ENCODE measurements at places on chromosomes 7 and 10.

- DNase-seq: no peak
These were observed 12.2 kb downstream of the CCDC6 start for GRCh38 chr10:59894114-59894513.

- DNase-seq: no peak
These were observed 8.9 kb upstream of the LYZL1 start for GRCh38 chr10:29279779-29280487.

- no peak for DNase-seq
These were observed 1366.5 kb upstream of the LRRTM3 start for GRCh38 chr10:65559369-65559768.

DNA sequence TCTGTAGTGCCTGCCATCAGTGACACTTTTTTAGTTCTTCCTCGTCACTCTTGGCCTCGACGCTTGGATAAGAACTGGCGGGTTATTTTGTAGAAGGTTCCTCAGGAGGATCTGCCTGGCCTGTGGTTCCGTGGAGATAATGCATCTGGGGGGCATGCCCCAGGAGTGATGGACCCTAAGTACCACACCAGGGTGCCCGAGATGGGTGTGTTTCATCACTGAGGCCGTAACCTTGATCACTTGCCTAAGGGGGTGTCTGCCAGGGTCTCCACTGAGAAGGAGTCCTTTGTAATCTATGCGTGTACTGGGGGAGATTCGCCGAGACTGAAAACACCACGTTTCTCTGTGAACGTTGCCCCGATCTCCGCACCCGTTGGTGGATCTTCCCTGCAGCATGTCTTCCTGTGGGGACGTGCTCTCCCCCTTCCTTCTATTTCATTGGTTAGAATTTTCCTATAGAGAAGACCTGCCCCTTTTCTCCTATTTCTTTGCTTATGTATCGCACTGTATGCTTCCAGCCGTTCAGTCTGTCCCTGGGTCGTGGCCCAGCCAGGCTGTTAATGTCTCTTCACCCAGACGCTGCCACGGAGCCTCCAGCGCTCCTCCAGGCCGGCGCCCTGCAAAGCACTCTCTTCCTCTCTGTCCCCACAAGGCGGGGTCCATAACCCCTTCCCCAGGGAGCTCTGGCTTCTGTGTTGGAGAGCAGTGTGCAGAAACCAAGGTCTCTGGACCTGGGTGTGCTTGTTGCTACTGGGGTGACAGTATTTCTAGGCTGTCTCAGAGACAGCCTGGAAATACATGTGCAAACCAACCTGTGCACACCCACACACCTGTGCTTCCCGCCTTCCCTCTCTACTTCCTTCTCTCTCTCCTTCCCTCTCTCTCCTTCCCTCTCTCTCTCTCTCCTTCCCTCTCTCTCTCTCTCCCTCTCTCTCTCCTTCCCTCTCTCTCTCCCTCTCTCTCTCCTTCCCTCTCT, 14.4 kb upstream of the DPYSL4 start:
- no peak for DNase-seq

DNA sequence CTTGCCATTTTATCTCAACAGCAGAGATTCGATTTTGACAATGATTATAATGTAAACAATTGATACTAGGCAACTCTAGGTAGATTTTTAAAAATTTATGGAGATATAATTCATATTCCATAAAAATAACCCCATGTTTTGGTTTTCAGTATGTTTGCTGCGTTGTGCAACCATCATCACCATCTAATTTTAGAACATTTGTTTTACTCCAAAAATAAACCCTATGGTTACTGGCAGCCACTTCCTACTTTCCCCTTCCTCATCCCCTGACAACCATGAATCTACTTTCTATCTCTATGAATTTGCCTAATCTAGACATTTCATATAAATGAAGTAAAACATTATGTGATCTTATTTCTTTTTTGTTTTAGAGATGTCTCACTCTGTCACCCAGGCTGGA, 401.9 kb downstream of the THSD7A start:
- DNase-seq: no peak

GRCh38 chr7:30437823-30438574, 40.6 kb downstream of the NOD1 start:
- no peak for DNase-seq

DNA sequence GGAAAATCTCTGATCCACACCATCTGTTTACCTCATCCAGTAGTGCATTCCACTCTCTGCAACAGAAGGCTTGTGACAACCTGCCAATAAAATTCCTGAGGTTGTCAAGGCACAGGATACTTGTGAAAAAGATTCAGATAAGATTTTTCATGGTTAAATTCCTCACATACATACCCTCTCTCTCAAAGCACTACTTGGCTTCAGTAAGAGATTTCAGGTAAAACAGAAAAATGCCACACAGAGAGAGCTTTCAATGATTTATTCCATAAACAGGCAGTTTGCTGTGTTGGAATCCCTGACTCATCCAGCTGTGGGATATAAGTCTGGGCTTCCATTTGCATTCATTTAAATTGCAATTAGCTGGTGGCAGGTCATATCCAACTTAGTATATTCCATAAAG, 99.7 kb upstream of the CAV2 start:
- no peak for DNase-seq

DNA sequence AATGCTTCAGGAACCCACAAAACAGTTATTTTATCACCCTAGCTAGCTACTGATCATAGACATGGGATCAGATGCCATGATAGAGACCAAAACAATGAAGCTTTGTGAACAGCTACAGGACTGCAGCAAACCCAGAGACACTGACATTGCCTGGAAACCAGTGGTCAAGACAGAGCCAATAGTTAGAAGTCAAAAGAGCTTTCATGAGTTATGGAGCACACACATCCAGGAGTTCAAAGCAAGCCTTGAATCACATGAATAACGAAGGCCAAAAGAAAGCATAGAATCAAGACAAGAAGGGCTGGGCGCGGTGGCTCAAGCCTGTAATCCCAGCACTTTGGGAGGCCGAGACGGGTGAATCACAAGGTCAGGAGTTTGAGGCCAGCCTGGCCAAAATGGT, 34.5 kb upstream of the GSAP start:
- no peak for DNase-seq

GRCh38 chr7:129989466-129989865, 36.7 kb upstream of the UBE2H start:
- no peak for DNase-seq
